ENCODE measurements at places on chromosomes 4 and X.
A peak's percentile ranks its signal among the peaks of the same experiment; 100 is the strongest.

GRCh38 chr4:95232358-95233156 lies 316.2 kb downstream of the UNC5C start:
- no peak for DNase-seq

DNA sequence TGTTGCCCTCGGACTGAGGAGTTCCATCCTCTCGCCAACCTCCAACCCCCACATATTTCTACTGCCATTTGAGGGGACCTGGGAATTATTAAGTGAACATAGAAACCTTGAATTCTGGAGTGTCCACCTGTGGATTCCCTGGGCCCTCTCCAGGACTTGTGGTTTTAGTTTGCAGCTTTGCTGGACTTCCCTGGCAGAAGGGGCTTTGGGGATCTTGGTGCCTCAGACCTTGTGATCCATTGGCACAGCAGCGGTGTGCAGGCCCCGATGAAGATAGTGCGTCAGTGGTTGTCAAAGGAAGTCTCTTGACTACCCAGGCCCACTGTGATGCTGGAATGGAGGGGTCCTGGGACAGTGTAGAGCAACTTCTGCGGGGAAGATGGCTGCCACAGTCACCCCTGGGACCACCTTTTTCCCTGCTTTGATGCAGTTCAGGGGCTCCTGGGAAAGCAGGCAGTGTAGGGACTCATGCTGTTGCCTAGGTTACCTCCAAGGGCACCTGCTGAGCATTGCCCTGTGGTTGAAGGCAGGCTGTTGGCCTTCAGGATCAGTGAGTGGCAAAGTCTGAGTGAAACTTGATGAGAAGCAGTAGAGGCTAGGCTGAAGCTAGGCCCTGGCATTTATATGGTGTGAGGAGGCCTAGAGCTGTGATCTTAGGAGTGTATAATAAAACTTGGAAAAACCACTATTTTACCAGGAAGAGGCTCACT lies 2.2 kb downstream of the SLC16A2 start:
- no peak for DNase-seq

DNA sequence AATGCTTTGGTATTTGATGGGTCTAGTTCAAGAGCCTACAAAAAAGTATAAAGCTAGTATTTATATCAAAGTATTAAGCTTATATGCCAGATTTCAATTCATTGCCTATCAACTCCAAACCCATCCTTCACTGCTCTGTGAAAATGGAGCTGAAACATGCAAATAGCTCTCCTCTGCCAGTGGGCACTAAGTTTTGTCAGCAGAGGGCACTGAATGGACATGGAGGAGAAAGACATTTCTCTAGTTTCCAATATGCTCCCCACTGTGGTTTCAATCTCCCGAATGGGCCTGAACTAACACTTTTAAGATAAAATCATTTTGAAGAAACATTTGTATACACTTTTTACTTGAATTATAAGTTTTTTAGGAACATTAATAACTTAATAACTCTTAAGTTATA lies 12.4 kb downstream of the PPID start:
- no peak for DNase-seq

GRCh38 chrX:131762802-131763234 lies 218.9 kb downstream of the OR13H1 start:
- no peak for DNase-seq

DNA sequence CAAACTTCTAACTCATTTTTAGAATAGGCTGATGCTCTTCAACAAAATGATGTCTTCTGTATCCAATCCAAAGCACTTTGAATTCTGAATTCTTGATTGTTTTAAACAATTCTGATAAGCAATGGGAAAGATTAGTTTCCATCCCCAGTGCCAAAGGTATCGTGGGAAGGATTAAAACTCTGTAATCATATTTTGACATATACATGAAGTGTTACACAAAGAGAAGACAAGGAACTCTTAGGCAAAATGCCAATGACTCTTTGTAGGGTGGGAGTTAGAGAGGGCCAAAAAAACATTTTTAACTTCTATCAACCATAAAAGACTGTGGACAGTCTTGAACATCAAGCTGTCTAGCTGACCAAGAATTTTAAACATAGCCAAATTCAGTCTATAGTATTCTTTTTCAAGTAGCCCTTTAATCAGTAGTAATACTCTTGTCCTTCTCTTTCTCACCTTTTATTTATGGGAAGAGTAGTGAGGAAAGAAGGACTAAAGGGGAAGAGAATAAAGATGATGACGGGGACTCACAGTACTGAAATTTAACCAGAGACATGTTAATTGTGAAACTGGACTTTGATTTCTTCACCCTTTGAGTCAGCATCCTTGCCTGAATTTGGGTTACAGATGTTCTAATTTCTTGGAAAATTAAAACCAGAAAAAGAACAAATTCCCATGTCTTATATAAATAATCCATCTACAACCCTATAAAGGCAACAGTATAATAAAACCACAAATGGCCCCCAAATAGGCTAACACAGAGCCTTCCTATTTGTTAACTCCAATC lies 51.8 kb upstream of the VEGFD start:
- no peak for DNase-seq

- DNase-seq = no peak
Measured at GRCh38 chr4:14719053-14719452, 283.2 kb upstream of the CPEB2 start.

- DNase-seq = no peak
Measured at GRCh38 chr4:87601361-87601760, 7.0 kb upstream of the DSPP start.

- no peak for DNase-seq
Measured at GRCh38 chr4:177728361-177729152, 286.3 kb upstream of the AGA start.

DNA sequence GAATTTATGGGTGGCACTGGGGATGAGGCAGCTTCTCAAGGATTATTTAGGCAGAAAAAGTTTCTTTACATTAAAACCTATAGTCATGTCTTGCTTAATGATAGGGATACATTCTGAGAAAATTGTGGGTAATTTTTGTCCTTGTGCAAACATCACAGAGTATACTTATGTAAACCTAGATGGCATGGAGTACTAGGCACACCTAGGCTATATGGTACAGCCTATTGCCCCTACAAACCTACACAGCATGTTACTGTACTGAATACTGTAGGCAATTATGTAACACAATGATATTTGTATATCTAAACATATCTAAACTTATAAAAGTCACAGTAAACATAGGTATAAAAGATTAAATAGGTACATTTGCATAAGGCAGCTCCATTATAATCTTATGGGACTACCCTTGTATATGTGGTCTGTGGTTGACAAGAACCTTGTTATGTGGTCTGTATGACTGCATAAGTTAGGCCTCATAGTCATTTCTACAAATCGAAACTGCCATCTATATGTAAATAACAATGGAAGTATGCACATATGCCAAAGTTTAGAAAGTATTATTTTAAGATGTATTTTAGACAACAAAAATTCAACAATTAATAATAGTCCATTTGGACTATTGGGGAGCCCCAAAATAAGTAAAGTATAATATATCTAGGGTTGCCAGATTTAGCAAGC lies 87.3 kb downstream of the CFAP299 start:
- DNase-seq = no peak

- DNase-seq = no peak
Measured at GRCh38 chr4:186580669-186581068, 25.3 kb upstream of the MTNR1A start.

- DNase-seq = no peak
Measured at GRCh38 chrX:3669841-3670475, 43.5 kb downstream of the PRKX start.

DNA sequence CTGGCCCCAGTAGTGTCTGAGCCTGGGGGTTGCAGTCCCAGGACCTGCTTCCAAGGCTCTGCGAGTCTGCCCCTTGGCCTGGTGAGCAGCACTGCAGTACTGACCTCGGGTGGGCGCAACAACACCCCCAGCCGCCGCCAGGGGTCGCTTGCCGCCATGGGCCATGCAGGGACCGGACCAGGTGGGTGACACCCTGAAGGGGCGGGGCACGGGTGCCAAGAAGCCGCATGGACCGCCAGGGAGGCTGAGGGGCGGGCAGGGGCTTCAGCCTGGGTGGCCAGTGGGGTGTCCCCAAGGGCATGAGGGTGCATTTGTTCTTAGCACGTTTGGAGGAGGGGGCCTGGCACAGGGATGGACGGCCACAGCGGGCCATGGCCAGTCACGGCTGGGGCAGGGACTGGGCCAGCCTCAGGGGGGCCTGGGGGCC lies 25.0 kb downstream of the TACC3 start:
- peak; percentile 21 for DNase-seq

- DNase-seq = no peak
Measured at GRCh38 chr4:7960790-7961655, 21.4 kb upstream of the AFAP1 start.
